ENCODE measurements at places on chromosomes 11 and 22. TPM values are rescaled to one million over a fixed set of nuclear protein-coding genes. Genes with fewer than 3 reads are reported as not detected.

The ROM1 gene
- 4.4 TPM for total RNA-seq

The OR8G5 gene
- not detected for total RNA-seq

- H3K4me1 ChIP-seq = no peaks in the 10 kb centered on the region
- H3K27ac ChIP-seq = no peak overlapping the region
- peaks cover 5% of the 10 kb centered on the region for H3K27me3 ChIP-seq
- no peak overlapping the region for H3K4me3 ChIP-seq
- DNase-seq = no peak
These were observed 39.8 kb upstream of the BMAL1 start for GRCh38 chr11:13237761-13238160.

DNA sequence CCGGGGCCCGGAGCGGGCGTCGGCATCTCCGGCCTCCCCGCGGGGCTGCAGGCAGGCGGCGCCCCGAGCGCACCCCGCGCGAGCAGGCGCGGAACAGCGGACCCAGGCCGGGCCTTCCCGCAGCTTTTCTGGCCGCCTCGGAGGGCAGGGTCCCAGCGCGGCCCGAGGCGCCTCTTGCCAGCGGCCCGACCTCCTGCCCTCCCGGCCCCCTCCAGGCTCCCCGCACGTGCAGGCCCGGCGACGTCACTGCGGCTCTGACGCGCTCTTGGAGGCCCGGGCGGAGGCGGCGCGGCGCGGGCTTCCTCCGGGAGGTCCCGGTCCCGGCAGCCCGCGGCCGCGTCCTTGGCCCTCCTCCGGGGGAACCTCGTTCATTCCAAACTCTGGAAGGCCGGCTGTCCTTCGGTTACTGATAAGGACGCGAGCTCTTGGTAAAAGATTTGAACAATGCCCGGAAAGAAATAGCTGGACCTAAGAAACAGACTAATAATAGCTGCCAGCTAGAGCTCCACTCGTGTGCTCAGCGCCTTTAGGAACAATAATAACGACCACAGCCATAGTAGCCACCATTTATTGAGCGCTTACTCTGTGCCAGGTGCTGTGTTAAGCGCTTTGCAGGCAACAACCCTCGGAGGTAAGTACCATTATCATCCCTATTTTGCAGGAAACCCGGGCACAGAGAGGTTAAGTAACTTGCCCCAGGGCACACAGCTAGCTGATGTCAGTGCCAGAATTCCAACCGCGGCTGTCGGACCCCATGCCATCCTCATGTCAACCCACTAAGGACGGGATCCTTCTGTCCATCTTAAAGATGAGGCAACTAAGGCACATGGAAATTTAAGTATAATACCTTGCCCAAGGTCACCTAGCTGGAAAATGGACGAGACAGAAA, 39.1 kb upstream of the CREB3L1 start:
- peak; percentile 85 for DNase-seq
- H3K4me1 ChIP-seq = peaks cover 52% of the 10 kb centered on the region
- H3K4me3 ChIP-seq = peak overlapping the region; percentile 69
- H3K27me3 ChIP-seq = peaks cover 8% of the 10 kb centered on the region

DNA sequence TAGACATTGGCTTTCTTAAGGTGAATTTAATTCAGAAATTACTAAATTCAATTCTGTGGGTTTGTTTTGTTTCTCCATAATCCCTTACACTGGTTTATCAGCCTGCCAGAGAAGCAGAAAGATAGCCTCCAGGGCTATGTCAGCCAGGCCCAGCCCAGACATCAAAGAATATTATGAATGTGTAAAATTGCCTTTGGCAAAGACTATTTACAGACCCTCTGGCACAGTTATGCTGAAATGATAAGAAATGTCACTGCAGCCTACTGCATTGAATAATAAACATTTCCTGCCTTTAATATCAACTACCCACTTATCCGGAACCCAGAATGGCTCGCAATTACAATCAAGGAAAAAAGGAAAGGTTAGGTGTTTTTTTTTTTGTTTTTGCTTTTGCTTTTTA, 562.5 kb upstream of the LRRC4C start:
- H3K4me3 ChIP-seq = no peak overlapping the region
- H3K36me3 ChIP-seq = no peaks in the 10 kb centered on the region
- no peak overlapping the region for H3K27ac ChIP-seq
- no peaks in the 10 kb centered on the region for H3K4me1 ChIP-seq

DNA sequence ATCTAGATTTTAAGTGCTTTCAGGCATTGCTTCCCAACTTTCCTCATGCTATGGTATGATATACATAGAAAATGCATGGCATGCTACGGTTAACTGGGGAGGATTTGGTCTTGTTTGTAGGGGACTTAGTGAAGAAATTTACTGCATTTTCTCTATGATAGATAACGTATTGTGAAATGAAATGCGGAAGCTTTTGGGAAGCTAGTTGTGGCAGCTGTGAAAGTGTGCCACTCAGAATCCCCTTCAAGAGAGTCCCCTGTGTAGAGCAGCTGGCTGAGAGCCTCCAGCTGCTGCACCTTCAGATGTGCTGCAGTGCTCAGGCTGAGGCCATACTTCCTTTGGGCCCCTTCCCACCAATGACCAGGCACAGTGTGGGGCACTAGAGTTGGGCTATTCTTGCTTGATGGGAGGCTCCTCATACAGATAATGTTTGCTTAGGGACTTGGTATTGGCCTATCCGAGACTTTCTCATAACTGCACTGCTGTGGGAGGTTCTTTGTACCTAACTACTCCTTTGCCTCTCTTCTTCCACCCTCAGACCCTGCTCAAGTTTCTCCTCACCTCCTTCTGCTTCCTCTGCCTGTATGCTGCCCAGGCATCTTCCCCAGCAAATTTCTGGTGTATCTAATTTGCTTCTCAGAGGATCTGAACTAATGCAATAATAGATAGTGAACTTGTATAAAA, 67.3 kb downstream of the HIPK3 start:
- no peak overlapping the region for H3K4me3 ChIP-seq
- no peak overlapping the region for H3K27ac ChIP-seq
- no peak for DNase-seq
